ENCODE measurements at places on chromosomes 2 and 18. TPM values are rescaled to one million over a fixed set of nuclear protein-coding genes. Genes with fewer than 3 reads are reported as not detected.

GRCh38 chr2:37912056-37912455, 13.0 kb upstream of the RMDN2 start:
- ATAC-seq = no peak

Gene SERPINB13
- total RNA-seq = not detected

GRCh38 chr18:21914739-21915319, 174.2 kb downstream of the MIB1 start:
- no peak for ATAC-seq

DNA sequence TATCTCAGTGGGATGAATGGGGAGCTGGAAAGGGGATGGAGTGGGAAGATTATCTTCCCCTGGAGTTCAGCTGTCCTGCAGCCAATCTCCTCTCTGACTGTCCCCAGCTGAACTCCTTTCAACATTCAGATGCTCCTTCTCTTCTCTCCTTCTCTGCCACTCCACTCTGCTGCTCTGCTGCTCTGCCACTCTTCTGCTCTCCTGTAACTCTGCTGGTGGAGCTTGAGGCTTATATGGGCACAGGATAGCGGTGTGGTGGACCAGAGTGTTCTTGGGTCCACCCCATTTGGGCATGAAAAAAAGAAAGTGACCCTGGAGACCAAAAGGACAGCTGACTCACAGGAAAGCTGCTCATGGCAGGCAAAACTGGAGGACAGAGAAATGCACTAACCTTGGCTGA, 26.6 kb downstream of the FAHD2B start:
- no peak for ATAC-seq

- ATAC-seq = no peak
Measured at GRCh38 chr2:28415010-28415409, 22.4 kb downstream of the FOSL2 start.

DNA sequence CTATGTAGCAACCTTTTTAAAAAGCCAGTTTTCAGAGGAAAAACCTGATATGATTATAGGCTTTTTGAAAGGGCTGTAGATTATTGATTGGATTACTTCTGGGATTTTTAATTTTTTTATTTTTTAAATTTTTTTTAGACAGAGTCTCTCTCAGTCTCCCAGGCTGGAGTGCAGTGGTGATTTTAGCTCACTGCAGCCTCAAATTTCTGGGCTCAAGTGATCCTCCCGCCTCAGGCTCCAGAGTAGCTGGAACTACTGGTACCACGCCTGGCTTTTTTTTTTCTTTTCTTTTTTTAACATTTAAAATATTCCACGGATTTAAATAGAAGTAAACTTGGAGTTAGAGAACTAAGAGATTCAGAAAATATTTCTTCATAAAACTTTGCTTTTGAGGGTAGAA, 1.2 kb downstream of the MRPL19 start:
- no peak for ATAC-seq

GRCh38 chr18:39318008-39318407, 1752.4 kb upstream of the CELF4 start:
- ATAC-seq = no peak

DNA sequence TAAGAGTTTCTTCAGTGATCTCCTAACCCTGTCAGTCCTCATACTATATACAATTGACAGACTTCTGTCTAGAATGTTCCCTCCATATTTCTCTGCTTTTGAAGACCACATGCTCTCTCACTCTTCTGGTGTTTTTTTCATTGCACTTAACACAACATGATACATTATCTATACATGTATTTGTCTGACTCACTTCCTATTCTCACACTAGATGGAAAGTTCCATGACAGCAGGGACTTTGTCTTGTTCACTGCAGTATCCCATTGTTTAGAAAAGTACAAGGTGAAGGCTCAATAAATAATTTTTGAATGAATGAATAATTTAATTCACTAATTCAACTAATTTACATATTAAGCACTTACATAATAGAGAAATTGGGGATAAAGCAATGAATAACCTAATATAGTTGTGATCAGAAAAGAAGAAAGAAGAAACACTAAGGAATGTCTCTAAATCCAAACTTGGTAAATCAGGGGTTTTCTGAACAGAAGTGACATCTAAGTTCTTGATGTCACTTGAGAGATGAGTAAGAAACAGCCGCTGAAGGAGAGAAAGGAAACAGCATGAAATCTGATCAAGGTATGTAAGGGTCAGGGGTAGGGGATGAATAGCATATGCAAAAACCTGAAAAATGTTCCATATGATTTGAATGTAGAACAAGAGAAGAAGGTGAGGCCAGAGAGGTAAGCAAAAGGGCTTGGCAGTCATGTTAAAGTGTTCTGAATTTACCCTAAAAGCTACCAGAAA, 42.4 kb downstream of the MBD2 start:
- ATAC-seq = peak; percentile 85

Gene VSNL1
- total RNA-seq = not detected

- no peak for ATAC-seq
Measured at GRCh38 chr2:34578641-34579040, 979.5 kb upstream of the FAM98A start.

DNA sequence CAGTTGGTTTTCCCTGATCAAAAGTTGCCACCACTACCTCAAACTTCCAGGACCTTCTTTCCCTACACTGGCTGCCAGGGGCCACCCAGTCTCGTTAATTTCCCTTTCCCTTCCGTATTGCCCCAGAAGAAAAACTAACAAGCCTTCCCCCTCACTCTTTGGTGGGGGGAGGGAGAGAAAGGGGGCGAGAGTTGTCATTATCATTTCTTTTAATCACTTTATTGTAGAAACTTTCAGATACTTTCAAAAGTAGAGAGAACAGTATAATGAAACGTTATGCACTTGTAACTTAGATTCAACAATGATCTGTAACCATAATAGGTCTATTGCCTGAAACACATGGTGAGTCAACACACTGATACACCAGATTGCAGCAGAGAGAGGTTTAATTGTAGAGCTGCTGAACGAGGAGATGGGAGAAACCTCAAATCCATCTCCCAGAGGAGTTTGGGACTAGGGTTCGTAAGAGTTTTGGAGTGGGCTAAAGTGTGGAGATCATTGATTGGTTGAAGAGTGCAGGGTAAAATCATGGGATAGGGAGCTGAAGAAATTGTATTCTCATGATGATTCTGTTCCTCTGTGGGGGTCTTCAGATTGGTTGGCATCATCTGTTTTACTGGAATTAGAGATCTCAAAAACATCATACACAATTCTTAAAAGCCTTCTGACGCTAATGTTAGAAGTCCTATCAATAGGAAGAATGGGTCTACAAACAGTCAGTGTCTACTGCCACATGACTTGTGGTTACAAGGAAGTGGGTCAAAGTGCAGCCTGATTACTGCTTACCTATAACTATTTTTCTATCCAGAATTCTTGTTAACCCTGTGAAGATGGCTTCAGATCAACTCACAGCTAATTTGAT, 2.6 kb upstream of the RNF149 start:
- no peak for ATAC-seq

GRCh38 chr2:162509288-162509968, 165.5 kb downstream of the GCA start:
- ATAC-seq = no peak

Gene TSPYL6
- total RNA-seq = not detected

- no peak for ATAC-seq
Measured at GRCh38 chr18:80172056-80172455, 63.0 kb downstream of the ADNP2 start.

- ATAC-seq = no peak
Measured at GRCh38 chr18:48440924-48441323, 31.7 kb upstream of the ZBTB7C start.

- no peak for ATAC-seq
Measured at GRCh38 chr2:170923799-170924198, 5.3 kb upstream of the GORASP2 start.

DNA sequence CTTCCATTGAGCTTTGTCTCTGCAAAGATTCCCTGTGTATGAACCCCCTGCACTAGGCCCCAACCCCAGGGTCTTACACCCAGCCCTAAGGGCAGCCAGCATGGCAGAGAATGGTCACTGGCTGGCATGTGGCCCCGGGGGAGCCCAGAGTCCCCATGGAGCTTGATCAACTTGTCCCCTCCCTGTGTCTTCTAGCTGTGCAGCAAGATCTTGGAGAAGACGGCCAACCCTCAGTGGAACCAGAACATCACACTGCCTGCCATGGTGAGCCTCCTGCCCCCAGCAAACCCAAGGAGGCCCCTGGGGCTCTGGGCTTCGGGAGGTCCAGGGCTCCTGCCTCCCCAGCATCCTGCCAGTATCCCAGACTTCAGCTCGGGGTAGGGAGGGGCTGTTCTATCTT, 81.5 kb downstream of the DYSF start:
- ATAC-seq = no peak

- no peak for ATAC-seq
Measured at GRCh38 chr2:10395893-10396292, 52.2 kb downstream of the ODC1 start.

Gene ALK
- not detected for total RNA-seq

- ATAC-seq = no peak
Measured at GRCh38 chr2:134783912-134784311, 54.5 kb upstream of the ACMSD start.

DNA sequence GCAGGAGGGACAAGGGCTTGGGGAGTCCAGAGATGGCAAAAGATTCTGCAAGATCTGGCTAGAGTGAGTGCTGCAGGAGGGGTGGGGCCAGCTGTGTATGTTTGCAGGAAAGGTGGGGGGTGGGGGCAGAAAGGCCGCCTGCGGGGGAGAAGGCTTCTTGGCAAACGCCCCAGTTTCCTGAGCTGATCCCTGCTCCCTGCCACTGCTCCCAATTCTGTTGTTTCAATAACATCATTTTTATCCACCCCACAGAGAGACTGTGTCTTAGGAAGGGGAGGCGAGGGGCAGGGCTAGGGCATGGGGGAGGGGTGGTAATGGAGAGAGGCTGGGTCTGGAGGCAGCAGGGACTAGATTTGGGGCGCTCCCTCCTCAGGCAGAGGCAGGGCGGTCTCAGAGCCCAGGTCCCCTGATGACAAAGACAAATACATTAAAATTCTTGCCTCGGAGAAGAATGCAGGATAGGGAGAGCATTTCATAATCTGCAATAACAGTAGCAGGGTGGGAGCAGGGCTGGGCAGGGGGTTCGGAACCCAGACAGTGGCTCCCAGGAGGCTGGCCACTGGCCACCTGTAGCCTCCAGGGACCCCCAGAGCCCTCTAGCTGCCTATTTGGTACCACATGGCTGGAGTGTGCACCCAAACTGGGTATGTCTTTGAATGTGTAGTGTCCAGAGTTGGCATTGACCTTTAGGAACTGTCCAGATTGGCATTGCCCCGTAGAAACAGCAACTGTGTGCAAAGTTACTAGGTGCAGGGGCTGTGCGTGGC, 2.1 kb upstream of the WNT6 start:
- ATAC-seq = no peak

Gene BOLL
- total RNA-seq = not detected

Gene TRIM43
- not detected for total RNA-seq

DNA sequence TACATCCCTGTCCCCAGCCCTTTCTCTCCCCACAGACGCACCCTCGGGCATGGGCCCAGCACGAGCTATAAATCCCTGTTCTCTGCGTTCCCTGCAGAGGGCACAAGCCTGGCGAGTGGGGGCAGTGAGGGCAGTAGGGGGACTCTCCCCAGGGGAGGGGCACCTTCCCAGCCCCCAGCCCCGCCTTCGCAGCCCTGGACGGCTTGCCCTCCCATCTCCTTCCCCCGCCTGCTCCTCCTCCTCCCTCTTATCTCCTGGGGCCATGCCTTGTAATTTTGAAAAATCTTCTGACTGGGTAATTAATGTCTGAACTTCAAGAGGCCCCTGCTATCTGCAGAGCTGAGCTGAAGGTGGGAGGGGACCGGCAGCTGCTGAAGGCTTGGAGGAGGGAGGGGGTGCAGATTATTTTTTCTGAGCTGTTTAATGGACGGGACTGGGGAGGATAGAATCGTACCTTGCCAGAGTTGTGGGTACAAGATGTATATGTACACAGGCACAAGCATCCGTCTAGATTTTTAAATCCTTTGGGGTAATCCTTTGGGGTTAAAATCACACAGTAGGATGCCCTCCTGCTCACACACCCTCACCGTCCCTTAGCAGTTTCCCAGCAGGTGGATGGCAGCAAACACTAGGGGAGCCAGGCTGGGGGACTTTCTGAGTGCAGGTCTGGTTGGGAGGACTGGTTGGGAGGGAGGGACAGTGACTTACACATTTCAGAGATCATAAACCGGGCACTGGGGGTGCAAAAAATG, 121.9 kb downstream of the SMAD7 start:
- no peak for ATAC-seq

GRCh38 chr2:209476367-209477208, 52.7 kb downstream of the MAP2 start:
- no peak for ATAC-seq

- no peak for ATAC-seq
Measured at GRCh38 chr18:59432803-59433597, 73.9 kb upstream of the LMAN1 start.

DNA sequence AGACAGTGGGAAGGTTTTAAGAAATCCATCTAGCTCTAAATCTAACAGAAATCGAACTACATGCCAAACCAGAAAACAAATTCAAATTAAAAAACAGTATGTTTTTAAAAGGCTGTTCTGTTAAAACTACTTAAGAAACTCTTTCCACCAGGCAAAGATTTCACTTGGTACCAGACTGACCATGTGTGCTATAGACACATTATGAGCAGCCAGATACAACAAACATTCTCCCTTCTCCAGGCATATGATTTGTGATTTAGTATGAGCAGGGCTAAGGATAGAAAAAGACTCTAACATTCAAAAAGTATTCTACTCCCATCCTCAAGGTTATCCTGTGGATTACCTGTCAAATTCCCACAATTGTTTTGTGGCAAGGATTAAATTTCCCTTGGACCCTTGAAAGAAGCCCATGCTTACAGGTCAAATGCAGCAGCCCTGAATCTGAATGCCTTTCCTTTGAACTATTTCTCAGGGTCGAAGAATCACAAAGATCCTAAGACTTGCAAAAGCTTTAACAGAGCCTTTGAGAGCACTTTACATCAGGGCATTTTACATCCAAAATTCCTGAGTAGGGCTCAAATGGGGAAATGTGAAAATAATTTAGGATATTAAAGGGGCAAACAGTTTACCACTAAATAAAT, 42.5 kb upstream of the TTC32 start:
- ATAC-seq = no peak

Data from activated T-helper 17 cell treated with anti-CD3 and anti-CD28 coated beads, Interleukin-2, amount 50 U/mL, for 72 hours (primary cell).